Placental pericyte (primary cell): ENCODE measurements at places on chromosomes 5 and 9. TPM values are rescaled to one million over a fixed set of nuclear protein-coding genes. Genes with fewer than 3 reads are reported as not detected.

Gene CA9
- total RNA-seq: not detected in 2 replicates

Gene DMRT3
- total RNA-seq: not detected in 2 replicates

Gene CAMK4
- total RNA-seq: 4.2 and 11.9 TPM in 2 replicates

Gene SHISAL2B
- not detected in 2 replicates for total RNA-seq

Gene PALM2AKAP2
- 25.8 and 66.4 TPM in 2 replicates for total RNA-seq

Gene ARSI
- 28.2 and 54.7 TPM in 2 replicates for total RNA-seq

Gene IL3
- not detected in 2 replicates for total RNA-seq

Gene KLF9
- 39.2 and 51.2 TPM in 2 replicates for total RNA-seq

Gene MEIKIN
- not detected in 2 replicates for total RNA-seq

Gene PCDHB6
- under 0.01 and 0.14 TPM in 2 replicates for total RNA-seq

Gene PCDHA4
- under 0.01 and 0.14 TPM in 2 replicates for total RNA-seq

Gene MBLAC2
- total RNA-seq: 3.9 and 5.2 TPM in 2 replicates

Gene CTSV
- 0.44 TPM in 1 of 2 replicates, not detected in the other for total RNA-seq

Gene ECSCR
- 0.43 TPM in 1 of 2 replicates, not detected in the other for total RNA-seq

Gene SLC6A18
- not detected in 2 replicates for total RNA-seq

Gene FSD1L
- 4.8 and 9.7 TPM in 2 replicates for total RNA-seq

Gene SPINK6
- not detected in 2 replicates for total RNA-seq

Gene BRINP1
- total RNA-seq: not detected in 2 replicates

Gene PDCD1LG2
- 16.0 and 49.5 TPM in 2 replicates for total RNA-seq

Gene PCDHGB5
- total RNA-seq: 27.3 and 27.4 TPM in 2 replicates

Gene RNF38
- total RNA-seq: 11.6 and 12.2 TPM in 2 replicates

Gene FST
- total RNA-seq: 70.2 and 72.0 TPM in 2 replicates

Gene OTP
- not detected in 2 replicates for total RNA-seq

Gene MARVELD2
- total RNA-seq: 1.0 and 1.1 TPM in 2 replicates

Gene DELE1
- 46.6 and 49.2 TPM in 2 replicates for total RNA-seq

Gene IFNB1
- not detected in 2 replicates for total RNA-seq
